ENCODE measurements at places on chromosomes 12 and 14. TPM values are rescaled to one million over a fixed set of nuclear protein-coding genes. Genes with fewer than 3 reads are reported as not detected.

Gene SLC6A15
- total RNA-seq = not detected

Gene RBP5
- total RNA-seq = not detected

Gene TOMM20L
- total RNA-seq = not detected

Gene SPX
- 0.95 TPM for total RNA-seq

Gene KSR2
- 0.15 TPM for total RNA-seq

Gene PABPN1
- 193 TPM for total RNA-seq

Gene KCNMB4
- total RNA-seq = 0.15 TPM

Gene DPF3
- 11.6 TPM for total RNA-seq

Gene MANSC1
- 0.98 TPM for total RNA-seq

Gene CCNK
- 75.5 TPM for total RNA-seq
